Fibroblast of skin of scalp (primary cell): ENCODE measurements at places on chromosomes 12 and 14.

- peak; percentile 25 for DNase-seq
Observed at GRCh38 chr14:69650948-69651369, 39.6 kb downstream of the SUSD6 start.

DNA sequence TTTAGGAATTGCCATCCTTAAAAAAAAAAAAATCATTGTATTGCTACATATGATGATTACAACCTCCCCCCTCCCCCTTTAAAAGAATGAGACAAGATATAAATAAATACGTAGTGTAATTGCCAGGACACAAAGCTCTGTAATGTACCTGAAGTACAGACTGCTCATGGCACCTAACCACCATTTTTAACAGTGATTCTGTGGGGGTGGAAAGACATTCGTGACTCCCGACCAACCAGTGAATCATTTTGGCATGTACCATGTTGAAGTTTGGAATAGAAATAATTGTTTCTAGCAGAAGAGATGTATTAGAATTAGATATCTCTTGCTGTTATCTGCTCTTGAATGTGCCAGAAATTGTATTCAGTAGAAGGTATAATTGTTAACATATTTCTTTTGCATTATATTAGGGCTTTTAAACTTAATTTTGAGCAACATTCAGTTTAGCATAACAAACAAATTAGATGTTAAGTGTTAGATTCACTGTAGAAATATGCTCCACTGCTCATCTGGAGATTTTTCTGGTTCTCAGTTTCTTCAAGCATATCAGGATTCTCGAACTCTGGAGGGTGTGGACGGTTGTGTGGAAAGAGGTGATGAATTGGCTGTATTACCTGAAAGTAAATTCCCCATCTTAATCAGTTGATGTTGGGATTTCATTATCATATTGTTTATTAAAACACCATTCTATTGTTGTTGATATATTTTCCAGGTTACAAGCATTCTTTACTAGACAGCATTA, 31.1 kb downstream of the FRS2 start:
- DNase-seq = peak; percentile 23

- DNase-seq = no peak
Observed at GRCh38 chr14:50366115-50366514, 30.6 kb downstream of the CDKL1 start.

DNA sequence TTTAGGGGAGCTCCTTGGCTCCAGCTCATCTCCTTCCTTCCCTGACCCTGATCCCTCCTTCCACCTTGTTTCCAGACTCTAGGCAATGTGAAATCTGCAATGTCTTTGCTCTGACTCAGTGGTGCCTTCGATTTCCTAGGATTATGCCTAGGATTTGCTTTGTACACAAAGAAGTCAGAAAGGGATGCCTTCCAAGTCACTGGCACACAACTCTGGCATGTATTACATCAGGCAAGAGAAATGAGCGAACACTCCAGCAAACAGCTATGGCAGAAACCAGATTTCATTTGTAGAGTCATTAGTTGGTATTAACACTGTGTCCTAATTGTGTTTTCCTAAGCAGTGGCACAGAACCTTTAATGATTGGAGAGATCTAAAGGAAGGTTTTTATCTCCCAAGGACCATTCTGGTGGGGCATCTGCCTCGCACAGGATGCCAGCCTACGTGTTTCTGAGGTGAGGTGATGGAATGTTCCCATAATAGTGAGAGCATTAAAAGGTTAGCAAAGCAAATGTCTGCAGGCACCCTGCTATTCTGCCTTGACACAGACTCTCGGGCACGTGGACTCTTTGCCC, 84.9 kb downstream of the WSCD2 start:
- DNase-seq = no peak

GRCh38 chr14:23005451-23006187, 4.3 kb downstream of the C14orf93 start:
- DNase-seq = peak; percentile 24

GRCh38 chr14:94098326-94098992, 12.1 kb upstream of the IFI27 start:
- DNase-seq = peak; percentile 90

DNA sequence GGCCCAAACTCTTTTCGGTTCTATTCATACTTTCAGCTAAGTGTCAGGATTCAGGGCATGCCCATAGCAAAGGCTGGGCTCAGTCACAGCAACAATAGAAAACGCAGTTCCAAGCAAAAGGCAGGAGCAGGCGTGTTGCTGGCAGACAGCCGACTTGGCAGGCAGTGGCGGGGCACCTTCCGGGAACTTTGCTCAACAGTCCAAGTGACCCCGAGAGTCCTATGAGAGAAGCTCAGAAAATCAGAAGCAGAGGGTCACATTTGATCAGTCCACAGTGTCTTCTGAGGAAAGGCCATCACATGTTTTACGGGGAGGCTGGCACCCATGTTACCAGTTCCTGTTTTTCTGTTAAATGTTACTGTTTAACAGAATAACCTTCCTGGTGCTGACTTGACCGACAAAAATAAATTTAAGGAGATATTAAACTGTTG, 115.0 kb downstream of the DACT1 start:
- DNase-seq = no peak

- no peak for DNase-seq
Observed at GRCh38 chr14:21053184-21054122, 4.2 kb upstream of the RNASE8 start.

- DNase-seq = no peak
Observed at GRCh38 chr12:93938317-93938716, 210.1 kb upstream of the PLXNC1 start.

GRCh38 chr12:42469355-42470175, 120.0 kb downstream of the PRICKLE1 start:
- no peak for DNase-seq

GRCh38 chr12:95051241-95051640, 22.2 kb downstream of the NR2C1 start:
- DNase-seq = no peak

DNA sequence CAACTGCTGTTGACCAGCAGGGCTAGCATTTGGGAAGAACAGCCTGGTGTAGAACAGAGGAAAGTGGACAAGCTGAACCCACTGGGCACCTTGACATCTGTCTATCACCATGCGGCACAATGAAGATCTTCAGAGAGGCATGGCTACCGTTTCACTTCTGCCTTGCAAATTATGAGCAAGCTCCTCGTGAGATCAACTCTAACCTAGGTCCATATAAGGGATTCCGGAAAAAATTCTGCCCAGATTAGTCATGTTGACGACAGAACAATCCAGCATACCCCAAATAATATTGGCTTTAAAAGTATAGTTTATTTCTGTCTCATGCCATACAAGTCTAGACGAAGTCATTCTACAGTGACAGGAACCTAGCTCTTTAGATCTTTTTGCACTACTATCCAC, 91.6 kb upstream of the ATF7IP start:
- DNase-seq = peak; percentile 39

GRCh38 chr12:120468325-120468820, 1.2 kb downstream of the SRSF9 start:
- peak; percentile 20 for DNase-seq

GRCh38 chr12:49079793-49080192, 10.0 kb upstream of the RHEBL1 start:
- no peak for DNase-seq

DNA sequence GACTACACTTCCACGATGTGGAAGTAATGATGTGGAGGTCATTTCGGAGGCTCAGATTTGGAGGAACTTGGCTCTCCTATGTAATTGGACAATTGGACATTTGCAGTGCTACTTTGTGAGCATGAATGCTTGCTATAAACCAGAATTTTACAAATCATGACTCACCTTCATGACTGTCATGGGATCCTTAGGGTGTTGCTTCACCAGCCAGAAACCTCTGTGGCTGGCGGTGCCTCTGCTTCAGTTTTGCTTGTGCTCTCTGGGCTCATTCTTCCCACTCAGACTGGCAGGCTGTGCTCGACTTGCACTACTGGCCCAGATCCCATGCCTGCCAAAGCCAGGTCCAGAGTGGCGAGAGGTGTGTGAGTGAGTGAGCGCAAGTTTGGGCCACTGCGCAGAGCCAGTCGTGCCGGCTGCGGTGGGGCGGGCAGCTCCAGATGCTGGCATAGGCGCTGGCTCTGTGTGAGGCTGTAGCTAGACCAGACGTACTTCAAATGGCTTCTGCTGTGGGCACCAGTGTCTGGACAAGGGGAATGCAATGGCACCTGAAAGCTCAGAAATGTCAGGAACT, 387.8 kb downstream of the AEBP2 start:
- no peak for DNase-seq

- DNase-seq = peak; percentile 56
Observed at GRCh38 chr14:38721822-38722431, 381.1 kb downstream of the SEC23A start.

DNA sequence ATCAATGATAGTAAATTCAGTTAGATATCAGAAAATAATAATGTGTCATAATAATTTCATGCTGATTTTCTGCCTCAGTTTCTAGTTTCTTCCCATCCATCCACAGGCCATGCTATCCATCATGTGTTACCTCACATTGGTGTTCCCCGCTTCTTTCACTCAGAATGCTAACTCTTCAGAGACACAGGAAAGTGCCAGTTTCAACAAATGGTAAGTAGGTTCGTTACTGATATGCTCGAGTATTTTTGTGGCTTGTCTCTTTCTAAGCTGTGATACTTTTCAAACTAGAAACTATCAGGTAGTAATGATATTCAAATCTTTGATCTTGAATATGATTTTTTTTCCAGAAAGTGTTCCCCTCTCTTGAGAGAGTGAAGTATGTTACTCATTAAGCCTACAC, 1.5 kb downstream of the KLRB1 start:
- no peak for DNase-seq

DNA sequence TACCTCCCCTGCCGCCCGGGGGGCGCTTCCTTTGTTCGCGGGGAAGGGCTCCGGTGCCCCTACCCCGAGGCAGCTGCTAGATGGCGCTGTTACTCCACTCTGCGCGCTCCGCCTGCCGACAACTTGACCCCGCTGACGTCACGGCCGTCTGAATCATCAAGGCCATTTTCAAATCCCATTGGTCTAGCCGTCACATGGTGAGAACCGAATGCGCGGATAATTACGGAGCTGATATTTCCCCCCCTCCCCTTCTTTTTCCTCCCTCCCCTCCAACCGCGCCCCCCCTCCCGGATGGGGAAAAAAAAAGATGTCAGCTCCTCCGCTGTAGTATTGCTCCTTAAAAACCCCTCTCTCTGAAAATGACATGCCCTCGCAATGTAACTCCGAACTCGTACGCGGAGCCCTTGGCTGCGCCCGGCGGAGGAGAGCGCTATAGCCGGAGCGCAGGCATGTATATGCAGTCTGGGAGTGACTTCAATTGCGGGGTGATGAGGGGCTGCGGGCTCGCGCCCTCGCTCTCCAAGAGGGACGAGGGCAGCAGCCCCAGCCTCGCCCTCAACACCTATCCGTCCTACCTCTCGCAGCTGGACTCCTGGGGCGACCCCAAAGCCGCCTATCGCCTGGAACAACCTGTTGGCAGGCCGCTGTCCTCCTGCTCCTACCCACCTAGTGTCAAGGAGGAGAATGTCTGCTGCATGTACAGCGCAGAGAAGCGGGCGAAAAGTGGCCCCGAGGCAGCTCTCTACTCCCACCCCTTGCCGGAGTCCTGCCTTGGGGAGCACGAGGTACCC, at the start of gene HOXC10:
TSS of gene HOXC10 (plus strand) at position 246 of the 791 bp plus-strand sequence. CDS start at position 360, 114 bp downstream.
- DNase-seq = peak; percentile 78

DNA sequence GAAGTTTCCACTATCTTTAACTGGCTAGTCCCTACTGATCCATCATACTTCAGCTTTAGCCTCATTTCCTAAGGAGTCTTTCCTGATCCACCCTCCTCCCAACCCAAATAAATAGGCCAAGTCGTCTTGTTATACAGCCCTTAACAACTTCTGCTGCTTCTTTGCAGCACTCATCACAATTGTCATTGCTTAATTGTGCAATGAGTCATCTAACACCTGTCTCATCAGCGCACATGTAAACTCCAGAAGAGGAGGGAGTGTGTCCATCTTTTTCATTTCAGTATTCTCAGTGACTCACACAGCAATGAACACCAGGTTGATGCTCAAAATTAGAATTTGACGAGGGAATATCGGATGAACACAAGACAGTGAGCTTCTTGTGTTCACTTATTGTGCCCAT, 87.3 kb downstream of the SUDS3 start:
- DNase-seq = no peak
